ENCODE measurements at places on chromosomes 5 and 9.
A peak's percentile ranks its signal among the peaks of the same experiment; 100 is the strongest.

GRCh38 chr5:2387250-2387633, 364.2 kb downstream of the IRX2 start:
- DNase-seq, result no peak

DNA sequence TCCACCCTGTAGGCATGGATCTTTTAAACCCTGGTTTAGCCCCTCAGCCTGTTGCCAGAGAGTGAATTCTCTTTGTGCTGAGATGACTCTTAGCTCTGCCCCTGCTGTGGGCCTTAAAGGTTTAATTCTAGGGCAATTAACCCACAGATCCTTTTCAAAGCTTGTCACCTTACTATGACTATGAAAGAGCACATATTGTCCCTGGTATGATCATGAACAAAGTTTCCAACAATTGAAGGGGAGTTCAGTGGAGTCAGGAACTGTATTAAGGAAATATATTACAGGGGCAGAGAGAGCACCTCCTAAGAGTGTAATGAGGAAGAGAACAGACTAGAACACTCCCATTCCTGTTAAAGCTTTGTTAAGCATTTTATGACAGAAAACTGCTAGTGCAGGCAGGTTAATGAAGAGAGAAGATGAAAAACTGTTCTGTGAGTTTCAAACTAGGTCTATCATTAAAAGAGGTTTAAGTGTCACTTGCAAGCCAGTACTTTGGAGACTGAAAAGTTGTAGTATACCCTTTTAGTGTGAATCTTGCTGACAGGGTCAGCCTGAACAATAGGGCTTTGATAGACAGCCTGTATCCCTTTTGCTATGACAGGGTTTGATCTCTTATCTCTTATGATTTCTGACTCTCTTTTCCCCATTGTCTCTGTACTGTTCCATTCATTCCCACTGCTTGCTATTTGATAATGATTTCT, 104.2 kb upstream of the ELL2 start:
- DNase-seq, result no peak

GRCh38 chr9:124438091-124438490, 12.2 kb upstream of the ADGRD2 start:
- DNase-seq, result no peak

DNA sequence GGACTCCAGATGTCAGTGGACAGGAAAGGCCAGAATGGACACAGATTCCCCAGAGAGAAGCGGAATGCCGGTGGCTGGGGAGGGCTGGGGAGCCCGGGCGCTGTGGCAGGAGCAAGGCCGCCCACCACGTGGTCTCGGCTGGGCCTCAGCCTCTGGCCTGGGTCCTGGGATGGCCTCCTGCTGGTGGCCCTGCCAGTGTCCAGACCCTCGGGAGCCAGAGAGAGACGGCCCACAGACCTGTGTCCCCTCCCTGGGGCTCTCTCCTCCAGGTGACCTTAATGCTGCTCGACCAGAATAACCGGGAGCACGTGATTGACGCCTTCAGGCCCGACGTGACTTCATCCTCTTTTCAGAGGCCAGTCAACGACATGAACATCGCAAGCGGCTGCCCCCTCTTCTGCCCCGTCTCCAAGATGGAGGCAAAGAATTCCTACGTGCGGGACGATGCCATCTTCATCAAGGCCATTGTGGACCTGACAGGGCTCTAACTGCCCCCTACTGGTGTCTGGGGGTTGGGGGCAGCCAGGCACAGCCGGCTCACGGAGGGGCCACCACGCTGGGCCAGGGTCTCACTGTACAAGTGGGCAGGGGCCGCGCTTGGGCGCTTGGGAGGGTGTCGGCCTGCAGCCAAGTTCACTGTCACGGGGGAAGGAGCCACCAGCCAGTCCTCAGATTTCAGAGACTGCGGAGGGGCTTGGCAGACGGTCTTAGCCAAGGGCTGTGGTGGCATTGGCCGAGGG, 19.0 kb downstream of the FBXW5 start:
- no peak for DNase-seq

DNA sequence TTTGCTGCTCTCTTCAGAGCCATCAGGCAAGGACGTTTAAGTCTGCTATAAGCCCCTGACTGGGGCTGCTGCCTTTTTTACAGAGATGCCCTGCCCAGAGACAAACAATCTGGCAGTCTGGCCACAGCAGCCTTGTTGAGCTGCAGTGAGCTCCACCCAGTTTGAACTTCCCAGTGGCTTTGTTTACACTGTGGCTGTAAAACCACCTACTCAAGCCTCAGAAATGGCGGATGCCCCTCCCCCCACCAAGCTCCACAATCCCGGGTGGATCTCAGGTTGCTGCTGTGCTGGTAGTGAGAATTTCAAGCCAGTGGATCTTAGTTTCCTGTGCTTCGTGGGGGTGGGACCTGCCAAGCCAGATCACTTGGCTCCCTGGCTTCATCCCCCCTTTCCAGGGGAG, 59.7 kb upstream of the SNCAIP start:
- no peak for DNase-seq

- DNase-seq, result no peak
Measured at GRCh38 chr5:153223376-153223775, 267.1 kb upstream of the GRIA1 start.

- DNase-seq, result no peak
Measured at GRCh38 chr5:122321921-122322320, 9.9 kb downstream of the SNCAIP start.

GRCh38 chr5:150320044-150320613, 17.4 kb upstream of the ARSI start:
- DNase-seq, result peak; percentile 37

DNA sequence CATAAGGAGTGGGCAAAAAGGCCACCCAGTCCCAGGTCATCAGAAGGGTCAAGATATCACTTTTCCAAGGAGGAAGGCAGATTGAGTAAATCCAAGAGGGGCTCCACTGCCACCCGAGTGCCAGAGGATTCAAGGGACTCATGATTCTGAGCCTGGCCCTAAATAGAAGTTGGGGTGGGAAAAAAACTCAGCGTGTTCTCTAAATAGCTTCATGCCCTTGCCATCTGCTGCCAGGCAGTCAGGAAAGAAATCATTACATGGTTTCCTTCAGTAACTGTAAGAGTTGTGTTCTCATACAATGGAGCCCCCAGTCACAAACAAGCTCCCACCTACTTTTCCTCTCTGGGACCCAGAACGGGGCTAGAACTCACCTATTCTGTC, 37.2 kb downstream of the SAR1B start:
- no peak for DNase-seq

DNA sequence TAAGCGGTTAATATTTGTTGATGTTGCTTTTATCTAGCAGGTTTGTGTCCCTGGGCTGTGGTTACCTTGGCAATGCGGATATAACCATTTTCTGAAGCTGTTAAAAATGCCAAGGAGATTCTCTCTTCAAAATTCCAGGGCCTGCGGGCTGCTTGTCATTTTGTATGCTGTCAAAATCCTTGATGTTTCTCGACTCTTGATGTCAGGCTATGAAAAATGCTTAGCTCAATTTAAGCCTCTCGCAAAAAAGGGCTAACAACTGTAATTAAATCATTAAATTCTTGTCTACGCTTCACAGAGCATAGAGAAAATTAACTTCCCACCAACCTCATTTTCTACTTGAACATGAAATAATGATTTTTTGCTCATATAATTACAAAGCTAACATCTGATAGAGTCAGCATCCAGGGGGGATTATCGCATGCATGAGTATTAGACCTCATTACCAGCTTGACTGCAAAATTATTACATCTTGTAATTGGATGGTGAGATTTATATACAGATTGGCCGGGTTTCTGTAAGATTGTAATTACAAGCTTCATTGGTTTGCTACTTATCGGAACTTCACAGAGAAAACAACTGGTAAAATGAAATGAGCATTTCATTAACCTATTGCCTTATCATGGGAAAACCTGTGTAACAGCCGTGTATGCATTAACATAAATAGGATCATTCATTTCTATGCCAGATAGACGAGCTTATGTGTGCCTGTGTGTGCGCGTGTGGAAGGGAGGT, 83.1 kb upstream of the IRX1 start:
- DNase-seq, result no peak

- peak; percentile 31 for DNase-seq
Measured at GRCh38 chr5:148910686-148911361, 84.4 kb downstream of the ADRB2 start.

- DNase-seq, result no peak
Measured at GRCh38 chr5:84433461-84433860, 48.8 kb upstream of the EDIL3 start.

GRCh38 chr9:96117398-96118080, 184.4 kb downstream of the HSD17B3 start:
- DNase-seq, result no peak

DNA sequence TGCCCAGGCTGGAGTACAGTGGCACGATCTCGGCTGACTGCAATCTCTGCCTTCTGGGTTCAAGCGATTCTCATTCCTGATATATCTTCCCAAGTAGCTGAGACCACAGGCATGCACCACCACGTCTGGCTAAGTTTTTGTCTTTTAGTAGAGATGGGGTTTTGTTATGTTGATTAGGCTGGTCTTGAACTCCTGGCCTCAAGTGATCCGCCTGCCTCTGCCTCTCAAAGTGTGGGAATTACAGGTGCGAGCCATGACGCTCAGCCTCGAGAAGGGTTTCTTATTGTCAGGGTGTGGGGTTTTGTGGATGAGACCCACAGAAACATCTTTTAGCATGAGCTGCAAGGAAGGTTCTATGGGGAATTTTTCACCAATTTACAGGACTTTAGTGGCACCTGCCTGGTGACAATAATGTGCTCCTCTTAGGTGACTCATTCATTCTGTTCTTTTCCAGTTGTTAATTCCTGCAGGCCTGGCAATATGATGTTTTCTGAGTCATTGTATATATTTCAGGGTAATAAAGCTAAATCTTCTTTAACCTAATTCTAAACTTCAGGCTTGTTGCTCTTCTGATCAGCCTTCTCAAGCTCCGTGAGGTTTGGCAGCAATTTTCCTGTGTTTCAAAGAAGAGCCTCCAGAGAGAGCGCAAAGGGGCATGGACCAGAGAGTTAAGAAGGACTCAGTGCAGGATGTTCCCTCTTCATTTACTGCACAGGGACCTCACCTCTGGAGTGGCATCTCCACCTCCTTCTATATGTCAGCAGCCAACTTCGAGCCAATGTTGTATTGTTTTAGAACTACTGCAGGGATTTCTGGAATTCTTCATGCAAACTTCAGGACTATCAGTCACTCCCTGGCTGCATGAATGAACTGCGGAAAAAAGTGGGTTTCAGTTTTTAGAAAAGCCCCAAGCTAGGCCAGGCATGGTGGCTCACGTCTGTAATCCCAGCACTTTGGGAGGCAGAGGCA, 77.8 kb upstream of the ZNF618 start:
- DNase-seq, result no peak

- DNase-seq, result no peak
Measured at GRCh38 chr9:117656002-117656401, 48.2 kb upstream of the TLR4 start.

DNA sequence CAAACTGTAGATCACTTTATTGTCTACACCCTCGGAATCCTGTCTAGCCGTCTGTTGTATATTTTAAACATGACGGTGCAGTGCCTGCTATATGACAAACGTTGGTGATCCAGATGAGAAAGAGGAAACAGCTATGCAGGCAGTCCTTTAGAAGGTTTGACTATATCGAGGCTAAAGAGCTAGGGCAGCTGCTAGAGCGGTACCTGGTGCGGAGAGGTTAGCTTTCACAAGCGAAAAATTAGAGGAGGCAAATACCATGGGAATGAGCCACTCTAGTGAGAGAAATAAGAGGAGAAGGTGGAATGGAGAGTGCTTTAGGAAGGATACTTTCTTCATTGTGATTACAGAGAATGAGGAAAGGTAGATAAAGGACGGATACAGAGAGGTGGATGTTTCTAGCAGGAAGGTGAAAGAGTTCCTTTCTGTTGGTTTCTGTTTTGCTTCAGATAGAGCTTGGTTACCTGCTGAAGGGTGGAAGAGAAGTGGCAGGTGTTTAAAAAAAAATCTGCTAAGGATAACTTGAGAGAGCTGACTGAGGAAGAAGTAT, 959 bp upstream of the FBXL17 start:
- DNase-seq, result no peak

GRCh38 chr5:51479840-51480239, 96.6 kb downstream of the ISL1 start:
- DNase-seq, result no peak

DNA sequence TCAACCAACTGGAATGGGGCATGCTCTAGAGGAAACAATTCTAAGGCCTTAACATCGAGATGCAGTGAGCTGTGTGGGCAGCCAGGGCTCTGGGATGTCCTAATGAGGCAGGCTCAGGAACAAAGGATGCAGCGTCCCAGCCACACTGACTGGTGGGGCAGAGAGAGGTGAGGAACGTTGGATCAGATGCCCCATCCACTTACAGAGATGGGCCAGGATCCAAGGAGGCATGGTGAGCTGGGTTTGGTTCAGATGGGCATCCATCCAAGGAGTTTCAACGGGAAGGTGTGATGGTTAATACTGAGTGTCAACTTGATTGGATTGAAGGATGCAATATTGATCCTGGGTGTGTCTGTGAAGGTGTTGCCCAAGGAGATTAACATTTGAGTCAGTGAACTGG, 15.5 kb upstream of the MARCHF6 start:
- DNase-seq, result no peak

DNA sequence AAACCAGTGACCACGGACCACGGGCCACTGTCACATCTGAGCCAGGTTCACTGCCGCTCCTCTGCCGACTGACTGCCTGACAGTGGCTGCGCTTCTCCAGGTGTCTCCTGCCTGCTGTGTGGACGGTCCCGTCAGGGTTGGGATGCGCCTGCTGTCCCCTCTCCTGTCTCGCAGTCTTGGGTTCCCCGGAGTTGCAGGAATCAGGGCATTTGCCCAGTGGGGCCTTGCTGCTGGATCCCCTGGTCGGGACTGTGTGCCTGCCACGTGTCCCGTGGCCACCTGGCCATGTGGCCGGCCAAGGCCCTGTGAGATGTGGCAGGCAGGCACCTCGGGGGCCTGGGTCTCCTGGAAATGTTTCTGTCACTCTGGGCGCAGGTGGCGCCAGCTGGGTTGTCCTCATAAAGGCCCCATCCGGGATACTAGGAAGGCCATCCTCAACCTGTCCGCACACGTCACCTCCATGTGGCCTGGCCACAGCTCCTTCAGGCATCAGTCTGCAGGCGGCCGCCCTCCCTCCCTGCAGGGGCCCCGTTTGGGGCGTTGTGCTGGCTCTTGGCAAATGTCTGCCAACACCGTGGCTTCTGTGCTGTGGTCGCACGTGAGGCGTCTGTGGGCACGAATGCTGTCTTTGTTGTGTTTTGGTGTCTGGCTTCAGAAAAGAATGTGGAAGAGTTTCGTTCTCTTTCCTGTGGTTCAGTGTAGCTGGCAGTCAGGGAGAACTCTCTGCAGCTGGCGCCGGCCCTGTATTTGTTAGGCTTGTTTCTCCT, 6.4 kb upstream of the TOR4A start:
- DNase-seq, result no peak

DNA sequence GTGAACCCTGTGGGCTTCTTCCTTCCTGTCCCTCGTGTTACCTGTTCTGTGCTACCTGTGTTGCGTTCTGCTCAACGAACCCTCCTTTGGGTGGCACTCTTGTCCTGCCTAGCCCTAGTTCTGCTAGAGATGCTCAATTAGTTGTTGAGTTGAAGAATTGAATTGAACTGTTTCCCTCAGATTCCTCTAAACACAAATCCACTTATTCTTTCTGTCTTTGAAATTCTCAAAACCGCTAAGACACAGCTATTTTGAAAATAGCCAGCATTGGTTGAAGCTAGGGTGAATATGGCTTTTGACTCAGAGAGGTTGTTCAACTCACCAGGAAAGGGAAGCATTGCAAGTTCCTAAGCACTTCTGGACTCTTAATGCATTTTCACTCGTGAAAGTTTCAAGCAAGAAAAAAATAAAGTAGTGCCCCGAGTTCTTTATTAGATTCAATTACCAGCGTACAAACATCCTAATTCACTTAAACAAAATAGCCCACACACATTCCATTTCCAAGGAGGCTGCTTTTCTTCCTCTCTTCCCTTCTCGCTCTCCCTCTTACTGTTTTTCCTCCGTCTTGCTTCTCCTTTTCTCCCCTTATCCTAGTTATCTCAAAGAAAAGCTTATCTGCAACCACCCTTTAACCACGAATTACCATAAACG, 642 bp upstream of the ITGA1 start:
- DNase-seq, result peak; percentile 22
